ENCODE measurements at places on chromosomes 16 and 17.

GRCh38 chr17:14437176-14437575 lies 136.3 kb downstream of the HS3ST3B1 start:
- no peak for DNase-seq

- no peak for DNase-seq
These were observed 162.7 kb upstream of the CDC42EP4 start for GRCh38 chr17:73474370-73474988.

GRCh38 chr17:80558046-80558445 lies 13.4 kb downstream of the RPTOR start:
- DNase-seq, result no peak

DNA sequence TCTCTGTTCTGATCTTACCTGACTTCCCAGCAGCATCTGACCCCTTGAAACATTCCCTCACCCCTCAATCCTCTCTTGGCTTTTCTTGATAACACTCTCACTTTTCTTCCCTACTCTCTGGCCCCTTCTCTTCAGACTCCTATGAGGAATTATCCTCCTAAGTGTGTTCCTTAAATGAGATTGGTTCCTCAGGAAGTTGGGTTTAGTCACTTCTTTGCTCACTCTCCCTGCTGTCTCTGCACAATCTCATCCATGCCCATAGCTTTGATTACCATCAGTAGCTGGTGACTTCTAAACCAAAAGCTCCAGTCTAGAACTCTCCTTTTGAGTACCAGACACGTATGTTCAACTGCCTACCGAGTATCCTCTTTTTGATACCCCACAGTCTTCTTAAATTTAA lies 13.0 kb downstream of the MED24 start:
- DNase-seq, result no peak

GRCh38 chr17:5638596-5638995 lies 54.3 kb upstream of the NLRP1 start:
- no peak for DNase-seq

Measured in activated CD8-positive, alpha-beta memory T cell treated with anti-CD3 and anti-CD28 coated beads for 1 hour (primary cell).